ENCODE measurements at places on chromosomes 2 and 18.

DNA sequence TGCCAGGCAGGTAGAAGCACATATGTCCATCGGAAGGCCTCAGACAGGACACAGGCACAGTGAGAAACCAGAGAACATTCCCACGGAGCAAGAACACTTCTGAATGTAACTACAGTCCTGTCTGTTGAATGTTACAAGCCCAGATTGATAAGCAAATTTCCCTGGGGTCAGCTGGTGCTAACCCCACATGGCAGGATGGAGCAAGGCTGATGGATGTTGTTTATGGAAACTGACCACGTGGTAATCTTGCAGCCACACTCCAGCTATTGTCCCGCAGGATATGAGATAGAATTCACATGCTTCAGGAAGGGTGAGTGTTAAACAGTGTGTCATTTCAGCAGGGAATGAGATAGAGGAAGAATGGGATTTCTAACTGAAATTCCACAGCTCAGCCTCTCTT is 138.8 kb upstream of the COPS8 start:
- DNase-seq: no peak

GRCh38 chr2:235325151-235325550 is 168.7 kb upstream of the AGAP1 start:
- no peak for DNase-seq

DNA sequence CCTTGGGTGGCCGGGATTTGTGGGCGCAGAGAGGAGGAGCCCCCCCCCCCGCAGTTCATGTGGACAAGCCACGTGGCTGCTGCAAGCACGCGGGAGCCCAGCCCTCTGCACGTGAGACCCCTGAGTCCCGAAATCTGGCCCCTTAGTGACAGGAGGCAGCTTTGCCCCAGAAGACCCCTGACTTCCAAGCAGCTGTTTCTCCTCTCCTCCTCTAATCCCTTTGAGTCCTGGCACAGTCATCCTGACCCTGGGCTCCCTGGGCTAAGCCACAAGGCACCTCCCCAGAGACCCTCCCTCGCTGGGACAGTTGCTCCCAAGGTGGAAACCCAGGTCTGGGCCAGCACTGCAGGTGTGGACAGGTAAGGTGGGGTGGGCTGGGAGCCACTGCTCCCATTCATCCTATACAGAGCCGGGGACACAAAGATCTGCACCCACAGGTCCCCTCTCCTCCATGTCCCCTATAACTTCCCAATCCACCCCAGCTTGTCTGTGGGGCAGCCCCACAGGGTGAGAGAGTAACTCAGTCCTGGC is 923 bp downstream of the TEKT4 start:
- no peak for DNase-seq

GRCh38 chr18:21398121-21398520 is 156.1 kb downstream of the GREB1L start:
- no peak for DNase-seq

GRCh38 chr2:202643012-202643858 is 8.5 kb downstream of the FAM117B start:
- no peak for DNase-seq

- DNase-seq: no peak
These were observed 311.2 kb downstream of the OSR1 start for GRCh38 chr2:19046986-19047780.

- no peak for DNase-seq
These were observed 24.9 kb upstream of the RAB10 start for GRCh38 chr2:26008851-26009566.

- no peak for DNase-seq
These were observed 57.5 kb downstream of the ZRANB3 start for GRCh38 chr2:135473567-135473966.
